ENCODE measurements at places on chromosomes 11 and 22.

- DNase-seq = no peak
Observed at GRCh38 chr11:127056338-127056971, 55.9 kb upstream of the KIRREL3 start.

GRCh38 chr11:93089474-93090102 is 108.2 kb downstream of the SLC36A4 start:
- no peak for DNase-seq

GRCh38 chr11:113023228-113023627 is 62.0 kb downstream of the NCAM1 start:
- DNase-seq = no peak

DNA sequence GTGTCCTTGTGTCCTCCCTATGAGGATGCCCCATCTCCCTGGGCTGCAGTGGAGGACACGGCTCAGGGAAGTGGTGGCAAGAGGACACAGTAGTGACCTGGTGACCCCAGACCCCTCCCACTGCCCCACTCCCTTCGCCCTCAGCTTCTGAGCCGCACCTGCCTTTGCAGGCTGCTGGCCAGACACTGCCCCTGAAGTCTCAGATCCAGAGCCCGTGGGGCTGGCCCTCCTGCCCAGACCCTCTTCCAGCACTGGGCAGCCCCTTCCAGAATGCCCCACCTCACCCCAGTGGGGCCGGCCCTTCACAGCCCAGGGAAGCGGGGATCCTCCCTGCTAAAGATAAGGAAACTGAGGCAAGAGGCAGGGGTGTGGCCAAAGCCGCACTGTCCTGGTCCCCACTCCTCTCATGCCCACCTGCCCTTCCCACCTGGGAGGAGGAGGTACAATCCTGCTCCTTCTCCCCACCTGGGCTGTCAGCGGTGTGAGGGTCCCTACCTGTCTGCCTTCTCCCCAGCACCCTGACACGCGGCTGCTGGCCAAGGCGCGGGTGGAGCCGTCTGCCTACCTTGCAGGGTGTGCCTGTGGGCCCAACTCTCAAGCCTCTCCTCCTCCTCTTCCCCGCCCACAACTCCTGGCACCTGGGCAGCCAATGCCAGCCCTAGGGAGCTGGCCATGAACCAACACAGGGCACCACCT is 17.3 kb downstream of the TRPM5 start:
- no peak for DNase-seq

DNA sequence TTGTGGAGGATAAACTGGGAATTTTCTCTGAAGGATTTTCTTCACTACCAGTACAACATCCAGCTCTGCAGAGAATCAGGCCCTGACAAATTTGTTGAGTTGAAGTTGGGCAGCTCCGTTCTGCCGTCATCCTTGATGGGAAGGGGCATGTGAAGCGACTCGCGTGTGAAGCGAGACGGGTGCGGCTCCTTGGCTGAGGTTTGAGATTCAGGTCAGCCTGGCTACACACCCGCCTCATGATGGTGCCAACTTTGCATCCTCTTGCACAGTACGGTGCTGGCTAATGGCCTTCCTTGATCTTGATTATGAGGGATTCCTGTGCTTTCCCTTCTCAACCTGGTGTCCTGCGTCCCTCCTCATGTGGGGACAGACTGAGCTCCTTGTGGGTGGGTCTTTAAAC is 19.7 kb upstream of the CDC42EP2 start:
- no peak for DNase-seq
